K562 (cell line): ENCODE measurements at places on chromosomes 4 and X. TPM values are rescaled to one million over a fixed set of nuclear protein-coding genes. Genes with fewer than 3 reads are reported as not detected.

FAM9A gene
- not detected in 2 replicates for total RNA-seq

ADGRG2 gene
- total RNA-seq = 0.04 TPM in 1 of 2 replicates, not detected in the other

CDS1 gene
- 0.34 and 0.42 TPM in 2 replicates for total RNA-seq

C1QTNF7 gene
- total RNA-seq = not detected in 2 replicates

FAM241A gene
- 5.0 and 5.4 TPM in 2 replicates for total RNA-seq

SNX12 gene
- 47.7 and 50.3 TPM in 2 replicates for total RNA-seq

DDX60 gene
- 0.13 and 0.47 TPM in 2 replicates for total RNA-seq

MGARP gene
- 0.31 and 0.35 TPM in 2 replicates for total RNA-seq

TEX11 gene
- total RNA-seq = 0.29 and 0.31 TPM in 2 replicates

GPR50 gene
- total RNA-seq = 0.11 TPM in 1 of 2 replicates, not detected in the other
